Large intestine (tissue), 12 donors: ENCODE measurements at places on chromosomes 2 and 18. TPM values are rescaled to one million over a fixed set of nuclear protein-coding genes. Genes with fewer than 3 reads are reported as not detected.

CYP1B1 gene
- polyA plus RNA-seq, result 3.0 TPM

DSG4 gene
- polyA plus RNA-seq, result 0.04 TPM

CGREF1 gene
- 11.5 TPM for polyA plus RNA-seq

OBSL1 gene
- 92.9 TPM for polyA plus RNA-seq

PRR30 gene
- not detected for polyA plus RNA-seq

DNA sequence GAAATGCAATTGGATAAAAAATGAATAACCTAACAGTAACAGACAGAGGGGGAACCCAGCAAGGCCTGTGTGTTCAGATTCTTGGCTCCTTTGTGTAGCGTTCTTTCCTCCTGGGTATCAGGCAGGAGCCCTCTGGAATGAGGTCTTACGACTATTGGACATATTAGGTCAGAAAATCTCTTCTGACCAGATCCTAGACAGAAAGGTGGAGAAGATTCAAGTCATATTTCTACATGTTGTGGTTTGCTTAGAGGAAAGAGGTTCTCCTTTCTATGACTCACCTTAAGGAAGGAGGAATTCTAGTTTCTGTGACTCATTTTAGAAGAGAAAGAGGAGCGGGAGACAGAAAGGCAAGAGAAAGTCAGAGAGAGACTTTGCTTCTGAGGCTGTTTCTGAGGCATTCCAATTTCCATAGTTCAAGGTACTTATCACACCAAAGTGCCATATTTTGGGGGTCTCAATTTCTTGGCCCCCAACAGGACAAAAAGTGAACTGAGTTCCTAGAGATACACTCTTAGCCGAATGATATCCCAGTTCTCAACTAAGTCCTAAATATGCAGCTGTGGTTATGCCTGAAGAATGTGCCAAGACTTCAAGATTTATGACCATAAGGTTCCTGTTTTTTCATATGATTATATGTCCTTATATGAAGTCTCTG lies 618.6 kb downstream of the ZEB2 start:
- DNase-seq, result no peak

DNA sequence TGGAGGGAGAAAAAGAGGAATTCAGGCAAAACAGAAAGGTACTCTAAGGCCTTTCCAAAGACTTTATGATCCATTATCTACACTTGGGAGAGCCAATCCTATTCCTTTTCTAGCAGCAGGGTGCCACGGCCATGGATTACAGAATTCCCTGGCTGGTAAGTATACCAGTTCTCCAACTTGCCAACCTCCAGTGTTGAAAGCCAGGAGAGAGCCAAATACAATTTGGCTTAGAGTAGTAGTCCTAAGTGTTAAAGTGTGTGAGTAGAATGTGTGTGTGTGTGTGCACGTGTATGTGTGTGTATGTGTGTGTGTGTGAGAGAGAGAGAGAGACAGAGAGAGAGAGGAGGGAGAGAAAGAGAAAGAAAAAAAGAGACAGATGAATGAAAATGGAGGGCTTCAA lies 43.3 kb downstream of the WDPCP start:
- no peak for DNase-seq

- DNase-seq, result no peak
These were observed 42.5 kb downstream of the ALK start for GRCh38 chr2:29878898-29879297.

DNA sequence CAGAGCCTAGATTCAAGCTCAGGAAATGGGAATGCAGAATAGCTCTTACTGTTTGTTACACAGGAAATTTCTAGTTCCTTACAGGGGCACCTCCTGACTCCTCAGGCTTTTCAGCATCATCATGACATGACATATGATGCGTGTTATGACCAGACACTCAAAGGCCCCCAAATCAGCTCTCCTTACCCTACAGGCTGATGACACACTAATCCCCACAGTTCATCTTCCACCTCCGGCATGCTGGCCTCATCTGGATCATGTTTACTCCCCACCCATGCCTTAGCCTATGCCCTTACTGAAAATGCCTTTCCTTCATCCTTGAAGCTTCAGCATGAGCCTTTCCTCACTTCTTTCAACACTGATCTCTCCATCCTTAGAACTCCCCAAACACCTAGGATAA lies 356.9 kb downstream of the SETBP1 start:
- DNase-seq, result no peak

- DNase-seq, result no peak
These were observed 491 bp downstream of the ALK start for GRCh38 chr2:29920631-29921559.

GRCh38 chr2:206890926-206891325 lies 48.4 kb upstream of the CPO start:
- no peak for DNase-seq
